ENCODE measurements at places on chromosomes 7 and 10. TPM values are rescaled to one million over a fixed set of nuclear protein-coding genes. Genes with fewer than 3 reads are reported as not detected.

Gene KCNIP2
- total RNA-seq, result 5.9 TPM

- DNase-seq, result no peak
Observed at GRCh38 chr10:22651276-22651980, 63.0 kb downstream of the PIP4K2A start.

DNA sequence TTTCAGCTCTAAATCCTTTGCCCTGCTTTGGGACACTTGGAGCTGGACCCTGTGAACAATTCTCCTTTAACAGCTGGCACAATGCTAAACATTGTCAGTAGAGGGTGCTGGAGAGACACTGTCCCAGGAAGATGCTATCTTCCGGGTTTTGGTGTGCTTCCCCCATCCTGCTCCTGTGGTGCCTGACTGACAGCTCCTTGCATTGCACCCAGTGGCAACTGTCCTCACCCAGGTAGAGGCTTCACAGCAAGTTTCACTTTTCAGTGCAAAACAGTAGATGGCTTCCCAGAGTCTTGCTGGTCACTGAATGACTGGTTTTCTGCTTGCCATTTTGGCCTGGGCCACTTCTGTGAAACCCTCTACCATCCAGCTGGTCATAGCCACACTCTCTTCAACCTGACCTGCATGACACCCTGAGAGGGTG is 77.3 kb downstream of the CDC14C start:
- DNase-seq, result no peak

GRCh38 chr10:7117806-7118674 is 292.8 kb downstream of the SFMBT2 start:
- no peak for DNase-seq

Gene PTPRZ1
- total RNA-seq, result 8.1 TPM

All from vagina (tissue), 2 donors.